ENCODE measurements at places on chromosomes 4 and X. TPM values are rescaled to one million over a fixed set of nuclear protein-coding genes. Genes with fewer than 3 reads are reported as not detected.

- peak; percentile 51 for DNase-seq
- peaks cover 4% of the 10 kb centered on the region for H3K36me3 ChIP-seq
- H3K4me1 ChIP-seq = peaks cover 30% of the 10 kb centered on the region
- no peaks in the 10 kb centered on the region for H3K27me3 ChIP-seq
Measured at GRCh38 chr4:5711479-5712184, 631 bp downstream of the EVC start.

DNA sequence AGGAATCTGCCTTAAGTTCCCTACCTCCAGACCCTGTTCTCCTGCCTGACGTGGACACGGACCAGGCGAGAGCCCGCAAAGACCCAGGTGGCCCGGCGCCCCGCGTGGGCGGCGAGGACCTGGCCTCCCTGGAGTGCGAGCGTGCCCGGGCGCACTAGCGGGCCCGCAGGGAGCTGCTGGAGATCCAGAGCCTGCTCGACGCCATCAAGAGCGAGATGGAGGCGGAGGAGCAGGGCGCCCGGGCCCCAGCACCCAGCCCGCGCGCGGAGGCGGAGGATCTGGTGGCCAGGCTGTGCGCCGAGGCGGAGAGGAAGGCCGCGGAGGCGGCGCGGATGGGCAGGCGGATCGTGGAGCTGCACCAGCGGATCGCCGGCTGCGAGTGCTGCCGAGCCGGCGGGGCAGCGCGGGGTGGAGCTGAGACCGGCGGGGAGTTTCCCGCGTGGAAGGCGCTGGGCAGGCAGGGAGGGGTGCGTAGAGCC, 18.2 kb downstream of the MRFAP1 start:
- peaks cover 11% of the 10 kb centered on the region for H3K27me3 ChIP-seq
- no peak overlapping the region for H3K27ac ChIP-seq
- no peak for DNase-seq
- no peaks in the 10 kb centered on the region for H3K36me3 ChIP-seq
- H3K4me3 ChIP-seq = no peak overlapping the region

GRCh38 chrX:109926743-109927662, 75.9 kb upstream of the TMEM164 start:
- no peaks in the 10 kb centered on the region for H3K27me3 ChIP-seq
- no peaks in the 10 kb centered on the region for H3K4me1 ChIP-seq
- DNase-seq = no peak
- H3K36me3 ChIP-seq = no peaks in the 10 kb centered on the region
- H3K27ac ChIP-seq = no peak overlapping the region

DNA sequence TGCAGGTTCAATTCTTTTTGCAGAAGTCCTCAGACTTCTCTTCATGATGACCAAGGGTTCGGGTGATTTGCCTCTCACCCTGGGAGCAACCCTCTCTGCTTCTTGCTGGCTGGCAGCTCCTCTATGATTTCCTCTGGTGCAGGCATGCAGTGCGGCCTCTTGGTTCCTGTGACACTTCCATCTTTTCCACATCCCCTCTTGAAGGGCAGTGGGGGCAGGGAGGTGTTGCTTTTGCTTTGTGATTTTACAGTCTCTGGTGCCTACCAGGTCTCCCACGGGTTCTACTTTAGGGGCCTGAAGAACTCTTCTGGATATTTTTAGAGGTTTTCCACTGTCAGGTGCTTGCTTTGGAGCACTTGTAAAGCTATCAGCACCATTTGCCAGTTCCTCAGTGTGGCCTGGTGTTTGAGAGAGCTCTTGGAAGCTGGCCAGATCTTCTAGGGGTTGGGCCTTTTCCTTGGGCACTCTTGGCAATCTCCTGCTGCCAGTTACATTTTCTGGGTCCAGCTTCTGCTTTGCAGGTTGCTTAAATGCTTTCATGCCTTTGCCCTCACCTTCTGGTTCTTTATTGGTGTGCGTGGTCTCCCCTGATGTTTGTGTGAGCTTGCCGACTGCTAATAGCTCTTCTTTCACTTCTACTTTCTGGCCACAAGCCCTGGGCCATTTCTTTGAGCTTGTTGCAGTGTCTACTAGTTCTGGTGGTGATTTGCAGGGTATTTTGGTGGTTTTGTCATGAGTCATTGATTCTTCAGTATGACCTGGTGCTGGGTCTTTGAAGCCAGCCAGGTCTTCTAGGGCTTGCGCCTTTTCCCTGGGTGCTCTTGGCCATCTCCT, 11.5 kb upstream of the CHST7 start:
- no peak overlapping the region for H3K4me3 ChIP-seq
- no peak for DNase-seq
- H3K27ac ChIP-seq = no peak overlapping the region
- H3K27me3 ChIP-seq = no peaks in the 10 kb centered on the region
- H3K36me3 ChIP-seq = no peaks in the 10 kb centered on the region

DNA sequence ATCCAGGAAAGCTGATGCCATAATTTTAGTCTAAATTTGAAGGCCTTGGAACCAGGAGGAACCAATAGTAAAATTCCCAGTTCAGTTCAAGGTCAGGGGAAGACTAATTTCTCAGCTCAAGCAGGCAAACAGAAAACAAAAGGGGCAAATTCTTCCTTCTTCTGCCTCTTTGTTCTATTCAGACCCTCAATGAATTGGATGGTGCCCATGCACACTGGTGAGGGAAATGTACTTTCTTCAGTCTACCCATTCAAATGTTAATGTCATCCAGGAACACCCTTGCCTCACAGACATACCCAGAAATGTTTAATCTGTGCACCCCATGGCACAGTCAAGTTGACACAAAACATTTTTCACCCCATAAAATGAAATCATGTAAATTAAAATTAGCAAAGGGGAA, 1851.2 kb upstream of the ADGRL3 start:
- no peaks in the 10 kb centered on the region for H3K27me3 ChIP-seq
- no peak overlapping the region for H3K27ac ChIP-seq
- no peak for DNase-seq
- H3K4me1 ChIP-seq = no peaks in the 10 kb centered on the region

GRCh38 chr4:95758001-95758400, 81.9 kb upstream of the PDHA2 start:
- no peaks in the 10 kb centered on the region for H3K27me3 ChIP-seq
- no peaks in the 10 kb centered on the region for H3K36me3 ChIP-seq
- H3K4me1 ChIP-seq = no peaks in the 10 kb centered on the region
- H3K4me3 ChIP-seq = no peak overlapping the region

DNA sequence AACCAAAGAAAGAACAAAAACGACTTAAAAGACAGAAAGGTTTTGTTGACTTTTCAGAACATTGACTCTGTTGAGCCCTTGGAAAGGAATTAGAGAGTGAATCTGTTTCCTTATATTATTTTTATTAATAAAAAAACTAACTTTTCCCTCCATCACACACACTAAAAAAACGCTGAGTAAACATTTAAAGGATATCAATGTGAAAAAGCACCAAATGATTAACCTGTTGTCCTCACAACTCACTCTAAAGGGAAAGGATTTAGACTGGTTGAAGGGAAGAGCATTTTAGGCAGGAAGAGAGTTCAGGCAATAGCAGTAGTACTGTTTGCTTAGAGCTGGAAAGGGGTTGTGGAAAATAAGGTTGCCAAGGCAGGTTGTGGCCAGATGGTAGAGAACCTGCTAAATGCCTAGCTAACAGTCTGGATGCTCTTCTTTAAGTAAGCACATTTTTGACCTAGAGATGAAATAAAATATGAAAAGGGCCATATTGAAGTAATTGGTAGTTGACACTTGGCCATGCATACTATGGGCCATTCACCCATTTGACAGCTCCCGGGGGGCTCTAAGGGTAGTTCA, 98.0 kb upstream of the NDP start:
- DNase-seq = no peak
- no peaks in the 10 kb centered on the region for H3K27me3 ChIP-seq
- H3K4me1 ChIP-seq = no peaks in the 10 kb centered on the region
- no peak overlapping the region for H3K27ac ChIP-seq

DNA sequence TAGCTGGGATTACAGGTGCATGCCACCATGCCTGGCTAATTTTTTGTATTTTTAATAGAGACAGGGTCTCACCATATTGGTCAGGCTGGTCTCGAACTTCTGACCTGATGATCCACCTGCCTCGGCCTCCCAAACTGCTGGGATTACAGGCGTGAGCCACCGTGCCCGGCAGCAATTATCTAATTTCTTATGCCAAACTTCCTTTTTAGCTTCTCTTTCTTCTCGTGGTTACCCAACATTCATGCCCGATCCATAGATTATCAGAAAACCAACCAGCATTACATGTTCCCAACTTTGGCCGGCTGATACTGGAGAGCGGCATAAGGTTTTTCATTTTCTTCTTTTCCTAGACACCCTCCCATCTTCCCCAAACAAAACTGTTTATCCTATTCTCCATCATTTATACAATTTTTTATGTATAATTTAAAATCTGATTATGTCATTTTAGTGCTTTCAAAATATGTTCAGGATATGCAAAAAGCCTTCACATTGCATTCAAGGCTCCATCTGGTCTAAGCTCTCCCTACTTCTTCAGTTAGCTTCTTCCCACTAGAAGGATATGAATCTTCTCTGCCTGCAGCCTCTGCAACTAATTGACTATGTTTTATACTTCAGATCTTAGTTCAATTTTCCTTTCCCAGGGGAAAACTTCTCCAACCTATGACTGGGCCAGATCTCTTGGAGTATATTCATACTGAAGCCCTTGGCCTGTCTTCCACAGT, 8.7 kb downstream of the SLC7A11 start:
- H3K36me3 ChIP-seq = peaks cover 73% of the 10 kb centered on the region
- no peak for DNase-seq
- H3K27me3 ChIP-seq = no peaks in the 10 kb centered on the region
- peaks cover 30% of the 10 kb centered on the region for H3K4me1 ChIP-seq
- no peak overlapping the region for H3K4me3 ChIP-seq

DNA sequence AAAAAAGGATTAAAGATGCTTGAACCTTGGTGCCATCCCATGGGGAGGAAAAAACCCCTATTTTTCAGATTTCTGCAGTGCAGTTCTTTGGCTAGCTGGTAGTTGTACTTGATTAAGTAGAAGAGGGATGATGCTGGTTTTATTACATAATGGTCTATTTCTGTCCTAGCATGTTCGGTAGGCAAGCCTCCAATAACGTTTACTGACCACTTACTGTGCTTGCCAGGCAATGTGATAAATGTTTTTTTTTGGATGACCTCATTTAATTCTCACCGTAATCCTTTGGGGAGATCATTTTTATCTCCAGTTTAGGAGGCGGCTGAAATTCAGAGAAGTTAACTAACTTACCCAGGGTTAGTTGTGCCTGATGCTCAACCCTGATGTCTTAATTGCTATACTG, 92.1 kb upstream of the RPA4 start:
- H3K4me3 ChIP-seq = no peak overlapping the region
- H3K4me1 ChIP-seq = no peaks in the 10 kb centered on the region
- H3K36me3 ChIP-seq = no peaks in the 10 kb centered on the region
- no peak for DNase-seq
- H3K27ac ChIP-seq = no peak overlapping the region

GRCh38 chr4:105990933-105991332, 95.7 kb downstream of the NPNT start:
- no peaks in the 10 kb centered on the region for H3K36me3 ChIP-seq
- H3K27me3 ChIP-seq = no peaks in the 10 kb centered on the region
- no peaks in the 10 kb centered on the region for H3K4me1 ChIP-seq
- no peak for DNase-seq

DNA sequence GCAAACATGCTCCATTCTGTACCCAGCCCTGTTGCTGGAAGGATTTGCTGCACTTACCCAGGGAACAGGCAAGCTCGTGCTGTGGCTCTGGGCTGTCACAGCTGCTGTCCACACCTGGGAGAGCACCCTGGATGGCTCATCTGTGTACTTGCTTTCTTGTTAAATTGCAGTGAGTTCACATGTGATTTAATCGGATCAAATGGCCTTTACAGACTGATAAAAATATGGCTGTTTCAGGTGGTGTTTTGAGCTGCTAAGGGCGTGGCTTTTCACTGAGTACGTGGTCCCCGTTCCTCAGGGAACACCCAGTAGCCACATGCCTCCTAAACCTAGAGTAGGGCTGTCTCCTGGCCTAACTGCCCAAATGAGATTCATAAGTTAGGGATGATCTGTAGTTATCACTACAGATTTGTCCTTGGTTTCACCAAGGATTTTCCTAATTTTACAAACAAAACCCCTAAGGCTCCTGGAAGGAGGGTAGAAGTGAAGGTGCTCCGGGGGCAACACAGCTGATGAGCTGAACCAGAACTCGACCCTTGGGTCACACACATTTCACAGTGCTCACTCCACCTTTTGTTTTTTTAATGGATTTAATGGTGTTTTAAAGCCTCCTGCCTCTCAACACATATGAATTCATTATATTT, 13.7 kb downstream of the KLKB1 start:
- no peak overlapping the region for H3K4me3 ChIP-seq
- no peaks in the 10 kb centered on the region for H3K27me3 ChIP-seq
- no peak for DNase-seq
- no peaks in the 10 kb centered on the region for H3K36me3 ChIP-seq
- H3K4me1 ChIP-seq = no peaks in the 10 kb centered on the region

DNA sequence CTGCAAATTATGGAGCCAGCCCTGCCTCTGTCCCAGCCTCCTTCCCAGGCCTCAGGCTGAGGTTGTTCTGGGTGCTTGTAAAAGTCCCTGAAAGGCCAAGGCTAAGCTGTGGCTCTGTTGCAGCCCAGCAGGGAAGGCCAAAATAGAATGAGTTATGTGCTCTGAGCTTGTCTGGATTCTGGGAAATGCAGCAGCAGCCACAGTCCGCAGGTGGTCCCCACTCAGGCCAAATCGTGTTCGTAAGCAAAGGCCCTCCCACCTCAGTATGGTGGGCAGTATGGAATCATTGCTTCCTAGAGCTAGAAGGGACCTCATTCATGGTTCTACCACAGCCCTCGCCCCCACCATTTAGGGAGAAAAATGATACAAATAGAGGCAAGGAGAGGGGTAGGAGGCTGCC, 4.7 kb upstream of the TCEAL1 start:
- H3K4me1 ChIP-seq = peaks cover 5% of the 10 kb centered on the region
- H3K27ac ChIP-seq = no peak overlapping the region
- H3K4me3 ChIP-seq = no peak overlapping the region
- H3K36me3 ChIP-seq = no peaks in the 10 kb centered on the region
- no peaks in the 10 kb centered on the region for H3K27me3 ChIP-seq

DNA sequence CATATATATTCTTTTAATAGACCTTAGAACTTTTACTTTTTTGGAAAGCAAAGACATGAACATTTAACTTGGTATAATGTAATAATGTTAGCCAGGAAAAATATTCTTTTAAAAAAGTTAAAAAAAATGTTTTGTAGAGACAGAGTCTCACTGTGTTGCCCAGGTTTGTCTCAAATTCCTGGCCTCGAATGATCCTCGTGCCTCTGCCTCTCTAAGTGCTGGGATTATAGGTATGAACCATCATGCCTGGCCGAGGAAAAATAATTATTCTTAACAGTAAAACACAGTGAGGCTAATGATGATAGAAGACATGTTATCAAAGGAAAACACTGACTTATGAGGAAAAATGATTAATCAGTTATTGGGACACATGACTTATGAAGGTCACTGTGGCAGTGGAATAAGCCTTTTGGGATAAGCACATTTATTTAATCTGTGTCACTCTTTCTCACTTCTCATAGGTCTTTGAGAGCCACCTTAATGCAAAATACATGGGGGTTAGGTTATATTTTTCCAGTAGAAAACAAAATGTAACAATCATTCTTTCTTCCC, 6.0 kb upstream of the BMP2K start:
- DNase-seq = no peak
- no peaks in the 10 kb centered on the region for H3K36me3 ChIP-seq
- H3K4me1 ChIP-seq = peaks cover 20% of the 10 kb centered on the region
- H3K27me3 ChIP-seq = no peaks in the 10 kb centered on the region

GRCh38 chr4:151143162-151143561, 43.7 kb downstream of the RPS3A start:
- no peak overlapping the region for H3K4me3 ChIP-seq
- H3K27me3 ChIP-seq = no peaks in the 10 kb centered on the region
- no peak overlapping the region for H3K27ac ChIP-seq
- DNase-seq = no peak
- H3K36me3 ChIP-seq = 0 out of 2 replicates have a peak, but pooled peaks cover 4% of the 10 kb centered on the region

The NAP1L2 gene
- 0.06 TPM for total RNA-seq

The POU4F2 gene
- not detected for total RNA-seq

The SGMS2 gene
- 39.5 TPM for total RNA-seq

The CDKL5 gene
- 3.8 TPM for total RNA-seq
